ENCODE measurements at places on chromosomes 4 and X.

DNA sequence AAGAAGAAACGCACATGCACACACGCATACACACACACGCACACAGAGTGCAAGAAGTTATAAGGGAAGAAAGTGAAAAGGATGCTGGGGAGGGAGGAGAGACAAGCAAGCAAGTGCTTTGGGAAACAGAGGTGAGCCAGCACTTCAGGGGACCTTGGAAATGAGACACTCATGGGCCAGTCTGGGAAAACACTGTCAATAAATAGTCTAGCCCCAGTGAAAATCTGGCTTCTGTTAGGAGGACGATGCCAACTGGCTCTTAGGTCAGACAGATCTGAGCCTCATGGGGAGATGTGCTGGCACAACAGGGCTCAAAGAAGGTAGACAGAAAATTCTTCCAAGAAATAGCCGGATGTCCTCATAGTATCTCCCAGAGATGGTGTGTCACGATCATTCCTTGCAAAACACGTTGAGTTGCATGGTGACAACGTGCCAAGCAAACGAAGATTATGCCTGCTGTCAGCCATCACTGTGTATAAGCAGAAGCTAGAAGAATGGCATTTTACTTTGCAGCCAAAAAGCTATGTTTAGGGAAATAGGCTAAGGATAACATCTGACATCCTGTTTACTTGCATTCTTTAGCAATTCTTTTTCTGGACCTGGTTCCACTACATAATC lies 557 bp upstream of the ARHGEF6 start:
- no peak for DNase-seq

DNA sequence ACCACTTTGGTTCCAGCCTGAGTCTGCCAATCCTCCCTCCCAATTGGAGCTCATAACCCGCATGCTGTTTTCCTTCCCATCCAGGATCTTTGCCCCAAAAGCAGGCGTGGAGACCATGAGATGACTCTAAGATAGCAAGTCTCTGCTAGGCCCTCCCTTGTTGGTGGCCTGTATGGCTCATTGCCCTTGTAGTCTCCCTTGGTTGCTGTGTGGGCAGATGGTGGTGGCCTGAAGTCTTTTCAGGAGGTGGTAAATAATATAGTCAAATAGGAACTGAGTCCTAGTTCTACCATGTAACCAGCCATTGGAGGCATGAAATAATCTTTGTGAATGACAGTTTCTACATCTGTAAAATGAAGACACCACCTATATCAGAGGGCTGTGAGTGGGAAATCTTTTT lies 1.2 kb downstream of the ATP6AP1 start:
- DNase-seq, result no peak

DNA sequence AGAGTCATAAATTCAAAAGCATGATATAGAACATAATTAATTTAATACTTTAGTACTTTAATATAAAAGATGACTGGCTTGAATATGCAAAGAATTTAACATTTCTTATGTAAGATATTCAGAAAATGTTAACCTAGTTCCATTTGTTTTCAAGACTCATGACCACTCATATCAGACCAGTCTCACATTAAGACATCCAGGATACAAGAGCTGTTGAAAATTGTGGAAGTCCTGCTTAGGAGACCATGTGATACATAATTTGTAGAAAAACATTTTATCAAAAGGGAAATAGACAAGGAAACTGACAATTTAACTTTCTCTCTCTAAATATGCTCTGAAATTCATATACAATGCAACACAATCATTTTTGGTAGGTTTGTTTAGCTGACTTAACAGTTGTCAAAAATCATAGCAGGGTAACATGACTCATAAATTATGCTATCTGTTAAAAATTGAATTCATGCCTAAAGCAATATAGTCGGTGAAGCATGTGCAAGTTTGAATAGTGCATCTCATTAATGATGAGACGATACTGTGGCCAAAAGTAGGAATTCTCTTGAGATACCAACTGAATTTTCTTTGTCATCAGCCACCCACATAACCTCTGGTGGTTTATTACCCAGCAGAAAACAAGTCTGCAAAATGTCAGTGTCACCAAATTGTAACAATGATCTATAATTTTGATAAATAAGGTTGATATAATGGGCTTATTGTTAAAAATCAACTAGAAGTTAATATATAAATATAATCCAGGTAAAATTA lies 211.4 kb downstream of the GASK1B start:
- DNase-seq, result no peak

DNA sequence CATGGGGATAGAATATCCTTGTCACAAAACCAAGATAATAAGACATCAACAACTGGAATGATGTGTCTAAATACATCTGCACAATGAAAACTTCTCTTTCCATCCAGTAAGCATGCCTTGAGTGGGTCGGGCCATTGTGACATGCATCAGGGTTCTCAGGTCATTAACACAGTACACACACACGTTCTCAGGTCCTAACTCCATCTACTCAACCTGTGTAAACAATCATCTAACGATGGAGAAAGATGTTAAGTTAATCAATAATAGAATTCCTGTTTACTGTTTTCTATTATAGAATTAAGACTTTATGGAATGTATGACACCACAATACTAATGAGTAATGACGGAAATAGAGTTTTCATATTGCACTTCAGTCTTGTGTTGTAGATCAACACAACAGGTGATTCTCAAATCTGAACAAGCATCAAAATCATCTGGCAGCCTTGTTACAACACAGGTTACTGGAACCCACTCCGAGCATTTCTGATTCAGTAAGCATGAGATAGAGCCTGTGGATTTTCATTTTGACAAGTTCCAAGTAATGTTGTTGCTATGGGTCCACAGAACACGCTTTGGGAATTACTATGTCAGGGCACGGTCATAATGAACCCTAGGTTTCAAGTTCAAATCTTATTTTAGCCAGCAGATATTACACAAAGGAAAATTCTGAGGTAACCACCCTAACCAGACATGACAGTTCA lies 315.8 kb upstream of the TEX13C start:
- no peak for DNase-seq

- DNase-seq, result no peak
These were observed 38.6 kb downstream of the MFAP3L start for GRCh38 chr4:169987327-169988228.

GRCh38 chrX:129842510-129843208 lies 1.0 kb downstream of the ZDHHC9 start:
- DNase-seq, result no peak

GRCh38 chr4:173025131-173025530 lies 143.5 kb upstream of the GALNT7 start:
- DNase-seq, result no peak

GRCh38 chr4:6092971-6093370 lies 74.7 kb upstream of the C4orf50 start:
- DNase-seq, result no peak

- DNase-seq, result no peak
These were observed 25.7 kb downstream of the LAS1L start for GRCh38 chrX:65508851-65509250.

DNA sequence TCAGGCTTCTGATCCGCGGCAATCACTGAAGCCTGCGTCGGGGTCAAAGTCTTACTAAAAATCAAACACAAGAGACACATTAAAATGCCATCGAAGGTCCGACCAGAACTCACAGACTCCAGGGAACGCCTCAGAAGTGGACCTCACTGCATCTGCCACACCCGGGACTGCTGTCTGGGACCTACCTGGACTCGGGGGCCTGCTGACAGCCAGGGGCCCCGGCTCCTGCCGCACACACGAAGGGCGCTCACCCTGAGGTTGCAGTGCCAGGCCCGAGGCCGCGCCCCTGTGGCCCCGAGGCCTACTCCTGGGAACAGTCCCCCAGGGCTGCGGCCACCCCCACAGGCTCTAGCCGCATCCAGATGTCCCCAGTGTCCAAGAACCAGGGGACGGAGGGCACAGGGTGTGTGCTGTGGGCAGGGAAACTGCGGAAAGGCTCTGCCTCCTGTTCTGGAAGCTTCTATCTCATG lies 7.4 kb downstream of the CTBP1 start:
- DNase-seq, result no peak

DNA sequence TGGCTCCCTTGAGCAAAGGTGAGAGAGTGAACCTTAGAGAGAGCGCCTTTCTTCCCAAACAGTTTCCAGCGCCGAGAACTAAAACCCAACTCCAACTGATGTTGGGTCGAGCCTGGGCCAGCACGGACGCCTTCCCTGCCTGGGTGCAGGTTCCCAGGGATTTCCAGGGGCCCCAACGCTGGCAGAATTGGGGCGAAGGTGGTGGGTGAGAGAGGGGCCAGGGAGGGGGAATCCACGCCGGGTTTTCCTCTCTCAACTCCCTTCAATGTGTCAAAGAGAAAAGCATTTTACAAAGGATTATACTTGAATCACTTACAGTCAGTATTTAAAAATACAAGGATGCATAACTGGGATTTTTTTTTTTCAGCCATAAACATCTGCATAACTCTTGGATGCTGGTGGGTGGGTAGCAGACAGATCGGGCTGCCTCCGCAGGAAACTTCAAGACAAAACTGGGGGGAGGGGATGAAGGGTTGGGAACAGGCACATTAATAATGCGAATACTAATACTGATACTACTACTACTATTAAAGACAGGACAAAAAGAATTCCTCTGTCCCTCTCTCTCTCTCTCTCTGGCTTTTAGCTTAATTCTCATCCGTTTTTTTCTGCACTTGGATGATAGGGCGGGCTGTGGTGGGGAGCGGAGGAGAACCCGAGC lies 1.3 kb upstream of the ARX start:
- no peak for DNase-seq

GRCh38 chr4:157616741-157617472 lies 396.4 kb downstream of the GRIA2 start:
- DNase-seq, result no peak

All from anterior cingulate cortex (tissue), 58 donors.